NCI-H1105 (cell line): ENCODE measurements at places on chromosomes 6 and 20.

DNA sequence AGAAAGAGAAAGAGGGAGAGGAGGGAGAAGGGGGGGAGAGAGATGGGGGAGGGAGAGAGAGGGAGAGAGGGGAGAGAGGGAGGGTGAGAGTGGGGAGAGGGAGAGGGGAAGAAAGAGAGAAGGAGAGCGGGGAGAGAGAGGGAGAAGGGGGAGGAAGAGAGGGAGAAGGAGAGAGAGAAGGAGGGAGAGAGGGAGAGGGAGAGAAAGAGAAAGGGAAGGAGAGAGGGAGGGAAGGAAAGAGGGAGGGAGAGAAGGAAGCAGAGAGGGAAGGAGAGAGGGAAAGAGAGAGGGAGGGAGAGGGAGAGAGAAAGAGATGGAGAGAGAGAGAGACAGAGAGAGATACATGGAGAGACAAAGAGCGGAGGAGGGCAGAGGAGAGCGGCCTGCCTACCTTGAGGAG lies 23.8 kb downstream of the GATA5 start:
- DNase-seq: no peak

GRCh38 chr6:143811501-143812157 lies 31.5 kb upstream of the LTV1 start:
- DNase-seq: no peak

DNA sequence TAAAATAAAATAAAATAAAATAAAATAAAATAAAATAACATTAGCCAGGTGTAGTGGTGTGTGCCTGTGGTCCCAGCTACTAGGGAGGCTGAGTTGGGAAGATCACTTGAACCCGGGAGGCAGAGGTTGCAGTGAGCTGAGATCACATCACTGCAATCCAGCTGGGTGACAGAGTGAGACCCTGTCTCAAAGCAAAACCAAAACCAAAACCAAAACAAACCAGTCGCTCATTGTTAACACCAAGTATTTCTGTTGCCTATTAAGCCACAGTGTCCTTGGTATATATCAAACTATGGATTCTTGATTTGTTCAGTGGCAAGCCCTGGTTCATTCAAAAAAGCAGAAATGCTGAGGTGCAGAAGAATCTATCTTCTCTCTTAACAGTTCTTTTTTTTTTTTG lies 65.7 kb downstream of the PYGB start:
- no peak for DNase-seq

- DNase-seq: no peak
These were observed 825 bp upstream of the FAM135A start for GRCh38 chr6:70412252-70413113.

- DNase-seq: no peak
These were observed 6.9 kb upstream of the RPS6KA2 start for GRCh38 chr6:166633732-166634535.

GRCh38 chr6:98641949-98642719 lies 192.2 kb upstream of the POU3F2 start:
- no peak for DNase-seq

GRCh38 chr6:18507018-18507415 lies 119.9 kb downstream of the RNF144B start:
- no peak for DNase-seq
